ENCODE measurements at places on chromosomes 2 and 18.

DNA sequence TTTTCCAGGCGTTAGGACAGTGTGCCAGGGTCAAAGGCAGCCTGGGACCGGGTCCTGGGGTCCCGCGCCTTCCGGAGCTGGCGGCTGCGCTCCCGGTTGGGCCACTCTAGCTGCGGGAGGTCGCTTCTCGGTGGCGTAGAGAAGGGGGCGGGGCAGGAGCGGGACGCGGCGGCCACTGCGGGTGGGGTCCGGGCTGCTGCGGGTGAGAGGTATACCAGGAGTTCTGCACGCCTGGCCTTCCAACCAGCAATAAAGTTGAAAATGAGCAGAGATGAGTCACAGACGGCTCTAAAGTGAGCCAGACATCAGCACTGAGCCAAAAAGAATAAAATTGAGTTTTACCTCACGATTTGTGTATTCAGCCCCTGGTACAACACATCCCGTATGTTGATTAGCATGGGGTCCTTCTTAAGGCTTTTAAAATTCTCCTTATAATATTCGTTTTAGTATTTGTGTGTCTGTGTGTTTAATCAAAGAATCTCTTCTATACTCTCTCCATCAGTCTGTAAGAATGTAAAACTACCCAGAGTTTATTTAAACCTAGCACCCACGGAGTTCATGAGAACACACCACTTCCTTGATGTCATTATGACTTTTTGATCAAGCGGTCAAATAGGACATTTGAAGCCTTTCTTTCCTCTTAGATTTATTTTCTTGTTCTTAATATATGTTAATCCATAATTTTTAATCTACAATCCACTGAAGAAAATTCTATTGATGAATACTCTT lies at the start of gene C1GALT1C1L:
Gene C1GALT1C1L, minus strand, starts transcription at position 108 of the 729 bp plus-strand sequence. Its CDS starts 107 bp downstream, at position 1.
- DNase-seq = peak; percentile 11

DNA sequence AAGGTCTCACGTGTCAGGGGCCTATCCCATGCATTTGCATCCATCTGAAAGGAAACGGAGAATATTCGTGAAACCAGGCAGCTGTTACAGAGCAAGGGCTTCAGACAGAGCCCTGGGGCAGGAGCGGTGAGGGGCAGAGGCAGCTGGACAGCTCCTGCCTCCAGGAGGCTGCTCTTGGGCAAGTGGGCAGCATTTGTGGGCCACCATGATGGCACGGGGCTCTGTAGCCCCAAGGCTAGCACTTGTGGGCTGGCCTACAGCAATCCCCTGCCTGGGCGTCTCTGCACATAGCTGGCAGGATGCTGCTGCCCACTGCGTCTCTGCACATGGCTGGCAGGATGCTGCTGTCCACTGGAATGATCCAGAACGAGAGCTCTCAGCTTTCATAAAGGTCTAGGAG lies 52.8 kb upstream of the PTMA start:
- DNase-seq = no peak

- no peak for DNase-seq
Observed at GRCh38 chr2:149652926-149653325, 65.4 kb upstream of the MMADHC start.

GRCh38 chr2:162686336-162686735 lies 152.2 kb downstream of the KCNH7 start:
- no peak for DNase-seq

DNA sequence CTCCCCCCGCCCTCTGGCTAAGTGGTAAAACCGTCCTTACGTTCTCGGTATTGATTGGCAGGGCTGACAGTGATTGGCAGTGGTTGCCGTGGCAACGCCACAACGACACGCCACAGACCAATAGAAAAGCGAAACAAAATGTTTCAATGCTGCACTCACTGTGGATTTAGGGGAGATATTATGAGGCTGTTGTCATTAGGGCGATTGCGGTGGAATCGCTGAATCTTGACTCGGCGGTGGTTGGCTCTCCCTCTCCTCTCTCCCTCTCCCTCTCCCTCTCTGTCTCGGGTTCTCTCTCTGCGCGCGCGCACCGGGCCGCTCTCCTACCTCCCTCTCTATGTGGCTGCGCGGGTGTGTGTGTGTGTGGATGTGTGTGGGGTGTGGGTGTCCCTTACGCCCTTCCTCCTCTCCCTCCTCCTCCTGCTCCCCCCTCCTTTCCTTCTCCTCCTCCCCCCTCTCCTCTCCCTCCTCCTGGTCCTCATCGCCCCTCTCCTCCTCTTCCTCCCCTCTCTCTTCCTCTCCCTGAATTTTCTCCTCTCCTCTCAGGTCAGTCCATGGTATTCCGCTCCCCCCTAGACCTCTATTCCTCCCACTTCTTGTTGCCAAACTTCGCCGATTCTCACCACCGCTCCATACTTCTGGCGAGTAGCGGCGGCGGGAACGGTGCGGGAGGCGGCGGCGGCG lies at the start of gene SIX3:
Gene SIX3, plus strand, starts transcription at position 152 of the 684 bp plus-strand sequence. Its CDS starts 403 bp downstream, at position 555.
- no peak for DNase-seq

DNA sequence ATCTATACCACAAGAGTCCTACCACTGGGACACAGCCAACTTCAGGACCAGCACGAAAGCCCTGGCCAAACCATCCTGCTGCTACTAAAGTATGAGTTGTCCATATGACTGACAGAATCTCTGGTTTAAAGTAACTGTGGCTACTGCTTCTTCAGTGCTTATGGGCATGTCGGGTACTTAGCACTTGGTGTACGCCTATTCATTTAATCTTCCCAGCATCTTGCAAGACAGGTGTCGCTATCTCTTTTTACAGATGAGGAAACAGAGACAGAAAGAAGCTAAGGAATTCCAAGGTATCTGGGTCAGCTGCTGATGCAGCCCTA lies 203.4 kb upstream of the ID2 start:
- no peak for DNase-seq

GRCh38 chr2:103008586-103008985 lies 246.8 kb downstream of the TMEM182 start:
- DNase-seq = no peak

- no peak for DNase-seq
Observed at GRCh38 chr18:71673954-71674353, 870.2 kb downstream of the CBLN2 start.

DNA sequence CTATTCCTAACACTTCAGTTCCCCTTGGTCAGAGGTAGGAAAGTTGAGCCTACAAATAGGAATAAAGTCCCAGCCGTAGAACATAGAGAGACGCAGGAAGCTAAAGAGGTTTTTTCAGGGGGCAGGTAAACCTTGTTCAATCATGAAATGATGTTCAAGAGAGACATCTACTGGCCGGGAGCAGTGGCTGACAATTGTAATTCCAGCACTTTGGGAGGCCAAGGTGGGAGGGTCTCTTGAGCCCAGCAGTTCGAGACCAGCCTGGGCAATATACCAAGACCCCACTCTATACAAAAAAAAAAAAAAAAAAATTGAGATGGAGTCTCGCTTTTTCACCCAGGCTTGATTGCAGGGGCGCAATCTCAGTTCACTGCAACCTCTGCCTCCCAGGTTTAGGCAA lies 66.7 kb upstream of the DNAJC10 start:
- DNase-seq = no peak

DNA sequence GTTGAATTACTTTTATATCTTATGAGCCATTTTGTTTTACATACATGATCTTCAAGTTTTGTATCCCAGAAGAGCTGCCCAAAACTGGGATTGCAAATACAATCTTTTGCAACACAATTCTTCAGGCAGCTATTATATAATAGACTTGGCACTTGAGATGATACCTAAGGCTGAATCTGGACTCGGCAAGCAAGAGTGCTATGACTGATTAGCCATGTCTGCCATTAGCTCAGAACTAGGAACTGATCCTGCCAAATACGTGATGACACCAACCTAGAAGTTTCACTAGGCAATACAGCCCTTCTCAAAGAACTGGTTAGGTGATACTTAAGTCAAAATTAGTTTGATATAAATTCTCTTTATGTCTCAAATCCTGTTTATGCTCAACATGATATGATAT lies 619.6 kb downstream of the CPS1 start:
- DNase-seq = no peak

GRCh38 chr2:26457695-26458364 lies 20.1 kb downstream of the OTOF start:
- DNase-seq = no peak

DNA sequence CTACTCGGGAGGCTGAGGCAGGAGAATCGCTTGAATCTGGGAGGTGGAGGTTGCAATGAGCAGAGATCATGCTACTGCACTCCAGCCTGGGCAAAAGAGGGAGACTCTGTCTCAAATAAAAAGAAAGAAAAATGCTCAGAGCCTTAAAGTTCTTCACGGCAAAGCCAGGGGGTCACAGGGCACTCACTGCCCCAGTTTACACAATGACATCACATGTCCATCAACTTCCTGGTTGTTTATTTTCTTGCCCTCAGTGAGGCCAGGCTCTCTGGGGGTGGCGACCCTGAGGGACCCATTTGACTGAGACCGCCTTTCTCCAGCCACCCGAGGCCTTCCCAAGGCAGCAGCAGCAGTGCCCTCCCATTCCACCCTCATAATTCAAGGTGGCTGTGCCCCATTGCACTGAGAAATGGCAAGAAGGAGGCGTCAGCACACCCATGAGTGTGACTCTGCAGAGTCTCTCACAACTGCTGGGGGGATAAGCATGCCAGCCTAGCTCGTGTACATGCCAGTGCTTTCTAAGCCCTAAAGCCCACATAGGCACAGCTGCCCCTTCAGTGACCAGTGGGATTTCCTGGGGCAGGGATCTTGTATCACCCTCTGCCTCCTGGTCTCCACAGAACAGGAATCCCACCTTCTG lies 50.0 kb downstream of the SFXN5 start:
- no peak for DNase-seq

DNA sequence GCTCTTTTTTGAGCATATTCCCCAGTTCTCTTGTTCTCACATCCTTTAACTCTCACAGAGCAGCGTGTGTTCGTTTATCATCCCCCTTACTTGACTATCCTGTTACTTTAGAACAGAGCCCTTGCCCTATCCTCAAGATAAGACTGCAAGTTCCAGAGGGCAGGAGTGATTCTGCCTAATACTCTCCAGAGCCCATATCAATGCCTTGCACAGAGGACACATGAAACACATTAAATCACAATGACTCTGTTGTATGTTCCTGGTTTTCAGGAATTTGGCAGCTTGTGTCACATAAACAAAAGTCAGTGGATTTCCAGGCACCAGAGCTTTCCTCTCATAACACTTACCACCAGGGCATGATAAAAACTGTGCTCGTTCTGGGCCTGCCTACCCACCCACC lies 156.7 kb downstream of the RNF144A start:
- peak; percentile 26 for DNase-seq

GRCh38 chr2:161965994-161966393 lies 108.0 kb downstream of the DPP4 start:
- no peak for DNase-seq

- no peak for DNase-seq
Observed at GRCh38 chr2:44722026-44722625, 219.4 kb upstream of the SIX3 start.

GRCh38 chr18:33802955-33803354 lies 224.9 kb downstream of the ASXL3 start:
- no peak for DNase-seq

Data from foreskin melanocyte (primary cell).